T follicular helper cell (primary cell): ENCODE measurements at places on chromosomes 12 and 14.

- DNase-seq = no peak
Measured at GRCh38 chr14:54929556-54929955, 26.9 kb upstream of the GCH1 start.

DNA sequence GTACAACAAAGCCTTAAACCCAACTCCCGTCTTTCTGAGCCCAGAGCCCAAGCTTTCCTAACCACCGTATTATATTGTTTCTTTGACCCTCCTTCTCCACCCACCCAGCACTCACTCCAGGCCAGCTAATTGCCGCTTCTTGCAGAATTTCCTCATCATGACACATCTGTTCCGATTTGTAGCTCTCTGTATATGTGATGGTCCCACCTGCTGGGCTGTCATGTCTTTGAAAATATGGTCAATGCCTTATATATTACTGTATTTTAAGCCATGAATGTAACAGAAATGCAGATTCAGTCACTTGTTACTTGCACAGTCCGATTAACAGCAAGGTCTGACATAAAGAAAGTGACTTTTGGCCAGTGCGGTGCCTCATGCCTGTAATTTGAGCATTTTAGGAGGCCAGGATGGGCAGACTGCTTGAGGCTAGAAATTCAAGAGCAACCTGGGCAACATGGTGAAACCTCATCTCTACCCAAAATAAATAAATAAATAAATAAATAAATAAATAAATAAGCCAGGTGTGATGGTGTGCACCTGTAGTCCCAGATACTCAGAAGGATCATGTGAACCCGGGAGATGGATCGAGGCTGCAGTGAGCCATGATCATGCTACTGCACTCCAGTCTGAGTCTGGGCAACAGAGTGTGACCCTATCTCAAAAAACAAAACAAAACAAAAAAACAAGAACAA lies 359.8 kb downstream of the ATP23 start:
- no peak for DNase-seq

DNA sequence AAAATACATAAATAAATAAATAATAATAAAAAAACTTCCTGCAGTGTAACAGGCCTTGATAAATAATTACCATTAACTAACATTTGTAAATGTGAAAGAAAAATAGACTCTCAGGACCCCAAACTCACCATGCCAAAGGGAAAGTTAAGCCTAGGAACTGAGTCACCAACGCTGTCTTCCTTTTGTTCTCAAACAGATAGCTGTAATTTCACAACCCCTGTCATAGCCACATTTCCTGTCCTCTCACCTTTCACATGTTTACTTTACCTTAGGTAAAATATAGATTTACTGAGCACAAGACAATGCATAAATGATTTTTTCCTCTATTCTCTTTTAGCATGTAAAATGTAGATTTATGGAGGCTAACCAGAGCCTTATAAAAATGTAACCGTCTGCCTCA lies 35.9 kb upstream of the CHST11 start:
- no peak for DNase-seq

GRCh38 chr12:87952850-87953249 lies 76.4 kb downstream of the C12orf50 start:
- DNase-seq = no peak

DNA sequence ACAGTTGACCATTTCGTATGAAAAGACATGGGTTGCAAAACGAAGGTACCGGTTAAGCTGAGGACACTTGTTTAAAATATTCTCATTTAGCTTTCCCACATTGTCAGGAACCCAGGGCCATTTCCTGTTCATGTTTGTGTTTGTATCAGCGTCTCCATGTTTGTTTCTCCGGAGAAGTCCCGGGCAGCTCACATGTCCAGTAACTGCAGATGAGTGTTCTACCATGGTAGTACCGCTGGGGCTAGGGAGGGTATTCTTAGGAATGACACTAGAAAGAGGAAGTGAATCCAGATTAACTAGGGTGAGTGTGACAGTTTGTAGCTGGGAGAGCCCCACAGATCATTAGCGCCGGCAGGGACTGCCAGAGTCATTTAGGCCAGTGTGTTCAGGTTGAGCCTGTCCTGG lies 50.0 kb upstream of the EVL start:
- no peak for DNase-seq

DNA sequence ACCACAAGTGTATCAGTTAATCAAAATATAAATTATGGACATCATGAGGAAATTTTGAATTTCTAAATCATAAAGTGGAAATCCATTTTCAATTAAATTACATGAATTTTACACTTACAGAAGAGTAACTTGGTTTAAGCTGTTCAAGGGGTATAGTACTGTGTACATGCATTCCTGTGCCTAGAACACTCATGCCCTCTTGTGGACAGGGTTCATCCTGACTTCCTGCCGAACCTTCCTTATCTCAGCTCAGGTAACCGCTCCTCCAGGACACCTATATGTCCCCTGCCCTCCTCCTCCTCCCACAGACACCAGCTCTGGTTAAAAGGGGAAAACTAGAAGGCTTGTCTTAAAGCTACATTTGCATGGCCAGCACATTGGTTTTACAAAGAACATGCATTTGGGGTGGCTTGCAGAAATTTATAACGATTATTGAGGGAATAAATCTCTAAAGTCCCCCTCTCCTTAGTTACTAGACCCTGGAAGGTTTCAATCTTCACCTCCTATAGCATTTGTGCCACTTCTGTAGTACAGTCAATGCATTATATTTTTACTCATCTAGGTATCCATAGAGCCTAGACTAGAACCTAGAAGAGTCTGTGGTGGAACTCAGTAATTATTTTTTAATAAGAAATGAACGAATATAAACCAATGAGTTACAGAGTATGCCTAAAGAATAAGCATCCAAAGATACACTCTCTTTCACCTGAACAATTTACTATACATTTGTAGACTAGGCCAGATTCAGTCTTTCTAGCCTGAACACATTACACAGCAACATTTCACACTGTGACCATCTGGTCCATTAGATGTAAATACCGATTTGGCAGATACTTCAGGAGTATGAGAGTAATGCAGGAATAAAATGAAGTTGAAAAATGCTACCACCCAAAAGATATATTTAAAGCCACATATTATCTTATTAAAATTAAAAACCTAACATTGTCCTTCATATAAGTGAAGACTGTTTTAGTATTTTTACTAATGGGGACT lies 345.6 kb downstream of the PAWR start:
- no peak for DNase-seq

- no peak for DNase-seq
Measured at GRCh38 chr14:100761481-100761880, 34.8 kb downstream of the DLK1 start.

DNA sequence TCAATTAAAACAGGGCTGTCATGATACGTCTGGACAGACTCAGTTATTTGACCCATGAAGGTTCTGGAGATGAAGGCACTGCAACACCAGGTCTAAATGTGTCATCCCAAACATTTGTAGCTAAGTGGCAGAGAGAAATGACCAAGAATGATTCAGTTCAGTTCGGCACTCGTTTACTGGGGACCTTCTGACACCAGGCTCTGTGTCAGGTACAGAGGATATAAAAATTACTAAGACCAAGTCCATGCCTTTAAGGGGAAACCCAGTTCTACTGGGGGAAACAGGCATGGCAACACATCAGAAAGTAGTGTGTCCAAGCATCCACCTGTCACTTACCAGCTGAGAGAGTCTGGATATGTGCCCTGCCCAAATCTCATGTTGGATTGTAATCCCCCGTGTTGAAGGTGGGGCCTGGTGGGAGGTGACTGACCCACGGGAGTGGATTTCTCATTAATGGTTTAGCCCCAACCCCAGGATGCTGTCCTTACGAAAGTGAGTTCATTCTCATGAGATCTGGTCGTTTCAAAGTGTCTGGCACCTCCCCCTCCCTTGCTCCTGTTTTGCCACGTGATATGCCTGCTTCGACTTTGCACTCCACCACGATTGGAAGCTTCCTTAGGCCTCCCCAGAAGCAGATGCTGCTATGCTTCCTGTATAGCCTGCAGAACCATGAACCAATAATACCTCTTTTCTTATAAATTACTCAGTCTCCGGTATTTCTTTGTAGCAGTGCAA lies 41.9 kb upstream of the BCL2L14 start:
- no peak for DNase-seq

DNA sequence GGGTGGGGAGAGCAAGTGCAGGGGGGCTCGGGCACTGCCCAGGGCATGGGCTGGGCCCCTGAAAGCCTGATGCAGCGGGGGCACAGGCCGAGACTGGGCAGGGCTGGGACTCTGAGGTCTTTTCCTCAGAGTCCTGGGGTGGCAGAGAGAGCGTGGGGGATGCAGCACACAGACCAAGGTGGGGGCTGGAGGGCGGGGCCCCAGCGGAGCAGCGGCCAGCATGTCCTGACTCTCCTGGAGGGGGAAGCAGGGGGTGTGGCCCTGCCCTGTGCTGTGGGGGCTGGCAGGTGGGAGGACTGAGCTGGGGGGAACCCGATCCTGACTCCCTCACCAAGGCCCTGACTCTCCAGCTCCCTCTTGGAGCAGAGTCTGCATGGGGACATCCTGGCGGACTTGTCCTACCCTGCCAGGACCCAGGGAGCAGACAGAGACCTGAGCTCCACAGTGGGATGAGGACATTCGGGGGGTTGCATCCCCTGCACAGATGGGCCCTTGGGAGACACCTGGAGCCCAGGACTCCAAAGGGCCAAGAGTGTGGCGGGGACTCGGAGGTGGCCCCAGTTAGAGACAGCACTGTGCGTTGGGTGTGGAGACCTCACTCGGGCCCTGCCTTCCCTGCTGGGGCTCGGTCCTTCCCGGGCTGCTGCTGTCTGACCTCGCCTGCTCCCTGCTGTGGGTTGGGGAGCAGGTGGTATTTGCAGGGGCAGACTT lies 326.1 kb downstream of the TMEM121 start:
- no peak for DNase-seq

DNA sequence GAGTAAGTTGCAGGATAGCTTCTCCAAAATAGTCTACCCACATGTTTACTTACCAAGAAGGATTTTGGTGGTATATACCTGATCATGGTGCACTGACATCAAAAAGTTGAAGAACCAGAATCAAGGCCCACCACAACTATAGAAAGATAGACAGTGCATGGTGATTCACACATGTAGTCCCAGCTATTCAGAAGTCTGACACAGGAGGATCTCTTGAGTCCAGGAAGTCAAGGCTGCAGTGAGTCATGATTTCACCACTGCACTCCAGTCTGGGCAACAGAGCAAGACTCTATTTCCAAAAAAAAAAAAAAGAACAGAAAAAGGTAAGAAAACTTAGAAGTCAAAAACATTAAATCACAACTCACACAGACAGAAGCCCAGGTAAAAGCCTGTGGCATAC lies 422.2 kb upstream of the FOXG1 start:
- no peak for DNase-seq

DNA sequence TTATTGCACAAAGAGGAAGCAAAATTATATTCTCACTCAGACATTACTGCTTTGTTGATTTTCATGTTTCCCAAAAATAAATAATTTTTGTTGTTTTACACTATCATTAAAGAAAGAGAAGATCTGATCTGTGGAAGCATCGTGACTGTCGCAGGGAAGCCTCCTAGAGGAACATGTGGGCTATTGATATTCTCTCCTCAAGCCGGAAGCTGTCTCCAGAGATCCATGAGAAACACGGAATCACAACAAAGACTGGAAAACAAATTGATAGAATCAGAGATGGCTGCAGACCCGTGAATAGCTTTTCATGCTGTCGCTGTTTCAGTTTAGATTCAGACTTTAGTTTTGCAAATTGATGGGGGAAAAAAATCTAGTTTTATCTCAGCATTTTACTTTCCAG lies 235.2 kb upstream of the TMPO start:
- DNase-seq = no peak

DNA sequence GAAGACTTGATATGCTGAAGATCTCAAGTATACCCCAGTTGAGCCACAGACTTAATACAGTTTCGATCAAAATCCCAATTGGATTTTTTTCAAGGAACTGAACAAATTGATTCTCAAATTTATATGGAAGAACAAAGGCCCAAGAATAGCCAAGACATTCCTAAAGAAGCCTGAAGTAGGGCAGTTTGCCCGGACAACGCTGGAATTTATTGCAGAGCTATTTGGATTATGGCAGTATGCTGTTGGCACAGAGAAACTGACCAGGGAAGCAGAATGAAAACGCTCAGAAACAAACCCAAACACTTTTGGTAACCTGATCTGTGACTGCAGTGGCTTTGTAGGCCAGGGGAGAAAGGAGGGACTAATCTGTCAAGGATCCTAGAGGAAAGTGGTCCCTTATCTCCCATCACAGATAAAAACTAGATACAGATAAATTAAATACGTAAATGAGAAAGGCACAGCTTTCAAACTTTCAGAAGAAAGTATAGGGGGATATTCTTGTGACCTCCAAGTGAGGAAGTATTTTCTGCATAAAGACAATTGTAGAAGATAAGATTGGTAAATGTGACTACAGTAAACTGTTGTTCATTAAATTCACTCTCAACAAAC lies 35.9 kb upstream of the GSC start:
- no peak for DNase-seq

GRCh38 chr14:23093526-23093925 lies 1.4 kb downstream of the ACIN1 start:
- no peak for DNase-seq

GRCh38 chr12:92472201-92472600 lies 230.6 kb upstream of the PLEKHG7 start:
- DNase-seq = no peak

DNA sequence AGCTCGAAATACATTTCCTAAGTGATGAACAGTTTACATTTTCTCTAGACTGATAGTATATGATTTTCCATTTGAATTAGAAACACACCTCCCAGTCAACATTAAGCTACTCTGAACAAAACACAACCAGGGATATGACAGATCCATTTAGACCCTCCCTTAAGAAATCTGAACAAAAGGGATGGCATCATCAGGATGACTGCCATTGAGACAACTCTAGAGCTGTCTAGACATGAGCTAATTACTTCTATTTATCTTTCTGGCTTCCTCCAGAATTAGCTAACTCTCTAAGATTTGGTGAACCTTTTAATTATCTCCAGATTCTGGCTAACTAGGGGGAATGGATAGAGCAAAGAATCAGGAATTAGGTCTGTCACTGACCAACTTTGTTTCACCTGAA lies 92.9 kb upstream of the IGF1 start:
- DNase-seq = no peak

GRCh38 chr12:91926848-91927247 lies 218.8 kb downstream of the BTG1 start:
- DNase-seq = no peak

DNA sequence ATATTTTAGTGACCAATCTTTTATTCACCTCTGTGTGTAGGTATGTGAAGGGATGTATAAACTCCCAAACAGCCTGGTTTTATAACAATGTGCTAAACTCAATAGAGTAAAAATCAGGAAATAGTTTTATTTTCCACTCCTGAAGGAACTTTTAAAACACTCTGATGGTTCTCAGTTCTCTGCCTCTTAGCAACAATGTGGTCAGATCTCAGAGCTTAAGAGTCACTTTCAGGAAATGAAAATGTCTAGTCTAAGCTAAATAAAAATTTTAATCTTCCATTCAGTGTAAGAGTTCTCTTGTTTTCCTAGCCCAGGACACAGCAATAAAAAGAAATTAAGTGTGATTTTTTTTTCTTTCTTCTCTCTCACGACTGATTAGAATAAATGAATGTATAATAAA lies 718.0 kb downstream of the C12orf50 start:
- DNase-seq = no peak

- no peak for DNase-seq
Measured at GRCh38 chr12:53062011-53062961, 12.4 kb downstream of the TNS2 start.
